ENCODE measurements at places on chromosomes 7 and 10.
A peak's percentile ranks its signal among the peaks of the same experiment; 100 is the strongest.

GRCh38 chr7:147014286-147014955 lies 897.8 kb downstream of the CNTNAP2 start:
- DNase-seq: no peak

DNA sequence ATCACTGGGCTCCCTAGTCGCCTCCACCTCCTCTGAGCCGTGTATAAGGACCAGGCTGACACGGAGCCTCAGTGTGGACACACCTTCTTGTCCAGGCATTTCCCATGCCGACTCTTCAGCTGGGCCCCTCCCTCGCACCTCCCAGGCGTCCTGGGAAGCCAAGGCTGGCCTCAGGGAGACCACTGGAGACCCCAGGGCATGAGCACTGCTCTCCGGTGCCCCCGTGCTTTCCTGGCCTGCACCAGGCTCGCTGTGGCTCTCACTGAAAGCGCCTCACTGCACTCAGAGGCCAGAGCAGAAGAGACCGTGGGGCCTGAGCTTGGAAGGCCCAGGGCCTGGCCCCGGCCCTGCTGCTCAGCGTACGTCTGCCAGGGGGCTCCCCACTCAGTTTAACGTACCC lies 31.4 kb downstream of the LRRC27 start:
- no peak for DNase-seq

DNA sequence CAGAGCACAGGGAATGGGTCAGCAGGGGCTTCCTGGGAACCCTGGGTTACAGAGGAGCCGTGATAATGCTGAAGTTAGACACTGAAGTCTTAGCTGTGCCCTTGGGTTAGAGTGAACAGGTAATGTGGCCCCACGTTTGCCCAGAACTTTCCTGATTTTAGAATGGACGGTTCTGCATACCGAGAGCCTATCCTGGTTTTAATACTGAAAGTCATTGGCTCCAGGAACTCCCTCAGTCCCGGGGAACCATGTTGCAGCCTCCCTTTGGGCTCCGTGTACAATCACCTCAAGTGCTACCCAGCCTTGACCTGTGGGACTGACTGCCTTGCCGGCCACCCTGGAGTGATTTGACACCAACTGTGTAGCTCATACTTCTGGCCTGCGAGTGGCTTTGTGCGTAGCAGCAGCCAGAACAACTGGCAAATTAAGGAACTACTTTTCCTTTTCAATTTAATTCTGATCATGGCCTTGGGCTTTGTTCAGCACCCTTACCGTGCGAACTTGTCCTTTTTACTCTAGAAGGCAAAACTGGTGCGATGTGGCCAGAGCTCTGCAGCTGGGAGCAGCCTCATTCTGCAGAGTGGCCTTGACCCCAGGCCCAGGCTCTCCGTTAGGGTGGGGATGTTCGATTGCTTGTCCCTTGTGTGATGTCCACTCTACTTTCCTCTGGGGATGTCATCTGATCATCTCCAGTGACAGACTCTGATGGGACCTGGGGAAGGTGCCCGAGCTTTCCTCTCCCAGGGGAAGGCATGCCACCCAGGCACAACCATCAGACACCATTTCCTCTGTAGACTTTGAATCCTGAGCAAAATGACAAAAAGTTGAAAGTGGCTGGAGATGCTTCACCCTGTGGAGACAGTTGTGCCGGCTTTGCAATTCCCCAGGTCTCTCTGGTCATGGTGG lies 265.9 kb downstream of the GLRX3 start:
- DNase-seq: no peak

GRCh38 chr10:95783741-95784140 lies 27.8 kb downstream of the ENTPD1 start:
- DNase-seq: no peak

DNA sequence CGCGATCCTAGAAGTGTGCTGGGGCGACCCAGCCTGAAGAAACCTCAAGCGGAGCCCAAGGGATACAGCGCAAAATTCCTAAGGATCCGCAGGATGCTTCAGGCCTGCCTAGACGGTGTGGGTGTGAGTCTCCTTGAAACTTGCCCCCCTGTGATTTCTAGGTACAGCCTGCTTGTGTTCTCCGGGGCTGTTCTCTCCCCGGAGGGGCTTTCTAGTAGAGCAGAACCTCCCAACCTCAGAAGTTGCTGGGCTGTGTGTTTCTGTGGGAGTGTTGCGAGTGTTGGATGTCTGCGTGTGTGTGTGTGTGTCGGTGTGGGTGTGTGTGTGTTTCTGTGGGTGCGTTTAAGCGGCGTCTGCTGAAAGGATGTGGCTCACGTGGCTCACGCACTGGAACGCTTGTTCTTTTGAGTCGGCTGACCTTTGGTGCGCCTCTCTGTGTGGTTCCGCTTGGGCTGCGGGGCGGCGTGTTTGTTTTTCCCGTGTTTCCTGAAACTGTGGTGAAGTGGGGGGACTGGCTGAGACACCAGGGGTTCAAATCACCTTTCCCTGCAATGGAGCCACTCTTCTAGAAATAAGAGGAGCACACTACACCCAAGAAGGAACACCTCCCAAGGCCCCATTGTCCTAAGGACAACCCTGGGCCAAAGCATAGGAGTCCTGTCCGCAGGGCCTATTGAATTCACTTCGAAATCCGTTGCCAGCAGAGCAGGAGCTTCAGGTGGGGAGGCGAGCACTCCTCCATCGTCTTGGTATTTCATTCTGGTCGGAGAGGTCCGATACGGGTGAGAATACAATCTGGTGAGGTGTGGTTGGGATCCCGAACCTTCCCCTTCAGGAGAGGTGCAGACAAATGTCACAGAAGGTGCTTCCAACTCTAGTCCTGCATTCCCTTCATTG lies 25.1 kb upstream of the ZNF273 start:
- DNase-seq: no peak

GRCh38 chr10:58220769-58221451 lies 46.8 kb downstream of the IPMK start:
- no peak for DNase-seq

DNA sequence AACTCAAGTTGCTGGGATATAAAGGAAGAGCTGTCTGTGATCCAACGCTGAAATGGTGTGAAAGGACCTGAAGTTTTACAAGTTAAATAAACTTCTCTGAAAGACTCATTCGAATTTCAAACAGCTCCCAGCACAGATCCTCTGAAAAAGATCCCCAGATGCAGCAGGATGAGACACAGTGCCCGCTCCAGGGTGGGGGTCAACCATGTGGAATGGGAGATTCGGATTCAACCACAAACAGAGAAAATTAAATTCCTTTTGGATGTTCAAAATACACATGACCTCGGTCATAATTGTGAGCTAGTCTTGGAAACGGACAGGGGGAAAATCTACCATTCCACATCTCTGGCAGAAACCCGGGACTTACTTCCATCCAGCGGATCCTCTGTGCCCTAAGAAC lies 119.6 kb downstream of the PRKAG2 start:
- DNase-seq: no peak

GRCh38 chr7:152859781-152860191 lies 100.2 kb downstream of the ACTR3B start:
- no peak for DNase-seq

DNA sequence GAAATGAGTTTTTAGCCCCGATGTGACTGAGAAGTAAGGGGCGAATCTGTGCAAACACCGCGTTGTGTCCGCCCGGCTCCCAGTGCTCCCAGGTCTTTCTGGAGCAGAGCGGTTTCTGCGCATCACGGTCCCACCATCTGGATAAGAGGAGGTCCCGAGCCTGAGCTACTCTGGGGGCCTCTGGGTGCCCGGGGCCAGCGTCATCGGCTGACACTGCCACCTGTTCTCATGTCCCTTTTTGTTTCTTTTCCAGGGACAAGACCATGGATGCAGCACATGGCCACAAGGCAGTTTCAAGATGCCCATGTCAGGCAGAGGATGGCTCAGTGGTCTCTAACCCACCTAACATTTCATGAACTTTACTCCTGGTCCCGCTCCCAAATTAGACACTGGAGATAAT lies 24.9 kb downstream of the KLF6 start:
- no peak for DNase-seq

GRCh38 chr7:37110660-37111424 lies 337.8 kb downstream of the ELMO1 start:
- DNase-seq: no peak

DNA sequence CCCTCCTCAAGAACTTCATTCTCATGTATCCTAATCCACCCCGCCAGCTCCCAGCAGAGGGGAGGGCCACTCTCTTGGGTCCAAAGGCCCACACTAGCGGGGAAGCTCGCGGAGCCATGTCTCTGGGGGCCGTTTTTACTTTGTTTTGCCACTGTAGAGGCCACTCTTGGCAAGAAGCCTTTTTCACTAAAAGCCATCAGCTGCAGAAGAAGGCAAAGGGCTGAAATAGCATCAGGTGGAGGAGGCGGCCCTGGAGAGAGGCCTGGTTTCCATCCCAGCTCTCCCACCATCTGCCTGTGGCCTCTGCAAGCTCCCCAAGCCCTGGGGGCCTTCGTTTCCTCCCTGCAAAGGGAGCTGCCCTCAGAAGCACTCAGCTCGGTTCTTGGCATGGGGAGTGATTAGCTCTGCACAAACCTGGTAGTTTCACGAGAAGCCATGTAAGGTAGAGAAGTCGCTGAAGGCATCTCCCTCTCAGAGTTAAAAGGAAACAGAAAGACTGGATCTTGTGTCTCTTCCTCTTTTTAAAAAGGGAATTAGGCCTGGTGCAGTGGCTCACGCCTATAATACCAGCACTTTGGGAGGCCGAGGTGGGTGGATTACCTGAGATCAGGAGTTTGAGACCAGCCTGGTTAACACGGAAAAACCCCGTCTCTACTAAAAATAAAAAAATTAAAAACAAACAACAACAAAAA lies 70.3 kb downstream of the PARP12 start:
- DNase-seq: no peak

- DNase-seq: no peak
These were observed 240.7 kb downstream of the TSPAN12 start for GRCh38 chr7:120617275-120617674.

DNA sequence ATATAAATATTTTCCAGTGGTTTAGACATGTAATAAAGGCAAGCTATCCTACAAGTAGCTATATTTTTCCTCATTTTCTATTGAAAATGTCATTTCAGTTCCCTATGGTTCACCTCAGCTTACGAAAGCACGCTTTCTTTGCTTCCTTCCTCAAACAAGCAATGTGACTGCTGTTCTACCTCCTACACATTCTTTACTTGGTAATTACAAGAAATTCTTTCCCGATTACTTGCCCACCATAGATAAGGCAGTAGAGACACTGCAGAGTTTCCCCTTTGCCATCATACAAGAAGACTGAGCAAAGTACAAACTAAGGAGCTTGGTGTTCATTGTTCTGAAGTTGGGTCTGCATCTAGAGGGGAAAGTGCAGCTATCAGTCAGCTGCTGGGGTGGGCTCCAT lies 249.4 kb downstream of the CRPPA start:
- DNase-seq: no peak

- no peak for DNase-seq
These were observed 85.0 kb downstream of the TRRAP start for GRCh38 chr7:98963305-98963704.

GRCh38 chr7:28132959-28133870 lies 47.4 kb downstream of the JAZF1 start:
- DNase-seq: peak; percentile 60

GRCh38 chr10:95644901-95645300 lies 11.6 kb downstream of the ALDH18A1 start:
- no peak for DNase-seq

- no peak for DNase-seq
These were observed 4.6 kb downstream of the TRPV6 start for GRCh38 chr7:142880876-142881505.

- DNase-seq: no peak
These were observed 222.4 kb downstream of the AUTS2 start for GRCh38 chr7:69820479-69821192.

GRCh38 chr7:28172958-28173357 lies 7.6 kb downstream of the JAZF1 start:
- DNase-seq: no peak

- no peak for DNase-seq
These were observed 12.1 kb downstream of the ODAD2 start for GRCh38 chr10:27986821-27987220.

- no peak for DNase-seq
These were observed 591.4 kb downstream of the SORCS1 start for GRCh38 chr10:106573106-106573505.

DNA sequence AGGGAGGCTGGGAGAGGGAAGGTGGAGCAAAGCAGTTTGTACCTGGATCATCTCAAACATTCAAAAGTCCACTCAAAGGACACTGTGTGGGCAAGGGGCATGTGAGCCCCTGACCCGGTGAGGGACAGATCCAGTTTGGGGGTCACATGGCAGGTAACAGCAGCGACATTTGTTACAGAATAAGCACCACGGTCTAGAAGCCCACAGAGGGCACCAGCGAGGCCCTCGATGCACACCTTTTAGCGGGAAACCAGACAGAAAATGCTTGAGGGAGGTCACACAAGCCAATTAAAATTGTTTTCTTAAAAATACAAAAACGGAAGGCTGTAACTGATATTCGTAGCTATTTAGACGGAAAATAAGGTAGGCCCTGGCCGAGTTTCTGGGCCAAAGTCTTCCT lies 144.4 kb downstream of the ZMYND11 start:
- DNase-seq: no peak

- DNase-seq: no peak
These were observed 58.7 kb downstream of the KLHDC10 start for GRCh38 chr7:130129011-130129411.

GRCh38 chr7:122256046-122256445 lies 48.5 kb downstream of the FEZF1 start:
- DNase-seq: no peak

DNA sequence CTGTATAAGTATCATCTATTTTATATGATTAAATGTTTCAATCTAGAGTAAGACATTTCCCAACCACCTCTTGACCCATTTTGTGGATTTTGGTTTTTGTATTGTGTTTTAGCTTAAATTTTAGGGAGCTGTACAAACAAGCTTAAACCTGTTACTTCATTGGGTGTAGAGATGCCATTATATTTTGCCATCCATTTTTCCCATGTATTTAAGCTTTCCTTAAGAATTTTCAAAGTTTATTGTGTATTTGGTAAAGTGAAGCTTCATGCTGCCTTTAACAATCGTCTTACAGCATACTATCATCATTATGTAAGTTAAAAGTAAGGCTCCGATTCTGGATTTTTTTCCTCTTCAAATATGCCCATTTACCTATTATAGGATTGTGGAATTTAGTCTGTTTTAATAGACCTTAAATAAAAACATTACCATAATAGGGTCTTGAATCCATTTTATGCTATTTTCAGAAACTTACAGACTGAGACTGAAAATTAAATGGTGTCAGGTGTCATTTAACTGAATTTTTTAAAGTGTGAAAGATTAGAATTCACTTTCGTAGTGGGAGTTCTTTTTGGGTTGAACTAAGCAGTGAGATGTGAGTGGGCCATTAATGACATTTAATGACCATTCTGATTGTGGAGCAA lies 2.2 kb downstream of the KMT2E start:
- no peak for DNase-seq
